ENCODE measurements at places on chromosomes 4 and X.

DNA sequence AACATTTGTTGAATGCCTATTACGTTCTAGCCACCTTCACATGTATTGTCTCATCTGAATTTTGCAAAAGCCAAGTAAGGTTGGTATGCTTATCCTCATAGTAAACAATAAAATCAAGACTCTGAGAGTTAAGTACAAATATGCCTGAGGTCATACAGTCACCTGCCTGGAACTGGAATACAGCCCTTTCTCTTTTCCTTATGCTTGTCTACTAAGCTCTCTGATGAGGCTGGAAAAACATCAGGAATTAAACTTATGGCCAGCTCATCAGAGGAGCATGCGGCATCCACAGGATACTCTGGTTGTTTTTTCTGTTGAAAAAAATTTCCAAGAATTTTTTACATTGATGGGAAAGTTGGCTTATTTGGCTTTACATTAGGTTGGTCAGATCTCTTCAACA, 35.5 kb downstream of the NCAPG start:
- no peak for DNase-seq

DNA sequence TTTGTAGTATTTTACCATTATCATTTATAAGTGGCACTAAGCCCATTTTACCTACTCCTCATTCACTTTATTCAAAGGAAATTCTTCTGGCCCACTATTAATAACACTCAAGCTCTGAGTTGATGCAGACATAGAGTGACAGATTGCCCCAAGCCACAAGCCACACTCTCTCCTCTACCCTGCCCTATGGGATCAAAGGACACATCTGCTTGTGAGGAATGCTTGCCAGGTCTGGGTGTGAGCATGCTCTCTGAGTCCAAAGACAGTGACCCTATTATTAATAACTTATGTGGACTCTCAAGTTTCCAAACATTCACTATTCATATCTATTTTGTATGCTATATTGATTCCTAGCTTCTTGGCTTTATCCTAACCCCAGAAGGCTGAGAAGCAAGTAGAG, 18.5 kb downstream of the ETNPPL start:
- DNase-seq = no peak

GRCh38 chrX:30892591-30892990, 3.5 kb upstream of the TAB3 start:
- DNase-seq = no peak

- DNase-seq = no peak
These were observed 289.7 kb downstream of the TRIML1 start for GRCh38 chr4:188428935-188429334.

GRCh38 chrX:72554448-72555140, 18.0 kb downstream of the HDAC8 start:
- no peak for DNase-seq

DNA sequence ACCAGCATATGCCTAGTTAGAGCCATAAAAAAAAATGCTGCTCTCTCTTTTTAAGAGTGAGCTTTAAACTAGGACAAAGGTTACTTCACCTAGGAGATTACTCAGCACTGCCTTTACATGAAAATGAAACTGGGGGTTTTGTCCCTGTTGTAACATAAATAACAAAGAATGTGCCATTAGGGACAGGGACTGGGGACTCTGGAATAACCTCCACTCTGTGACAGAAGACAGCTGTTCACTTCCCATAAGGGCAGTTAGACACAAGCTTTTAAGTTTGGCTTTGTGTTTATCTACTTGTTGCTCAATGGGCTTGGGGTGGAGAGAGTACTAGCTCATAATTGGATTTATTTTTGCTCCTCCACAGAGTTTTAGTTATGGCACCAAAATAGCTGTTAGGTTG, 11.9 kb downstream of the ENPEP start:
- DNase-seq = no peak
